ENCODE measurements at places on chromosomes 2 and 18.

DNA sequence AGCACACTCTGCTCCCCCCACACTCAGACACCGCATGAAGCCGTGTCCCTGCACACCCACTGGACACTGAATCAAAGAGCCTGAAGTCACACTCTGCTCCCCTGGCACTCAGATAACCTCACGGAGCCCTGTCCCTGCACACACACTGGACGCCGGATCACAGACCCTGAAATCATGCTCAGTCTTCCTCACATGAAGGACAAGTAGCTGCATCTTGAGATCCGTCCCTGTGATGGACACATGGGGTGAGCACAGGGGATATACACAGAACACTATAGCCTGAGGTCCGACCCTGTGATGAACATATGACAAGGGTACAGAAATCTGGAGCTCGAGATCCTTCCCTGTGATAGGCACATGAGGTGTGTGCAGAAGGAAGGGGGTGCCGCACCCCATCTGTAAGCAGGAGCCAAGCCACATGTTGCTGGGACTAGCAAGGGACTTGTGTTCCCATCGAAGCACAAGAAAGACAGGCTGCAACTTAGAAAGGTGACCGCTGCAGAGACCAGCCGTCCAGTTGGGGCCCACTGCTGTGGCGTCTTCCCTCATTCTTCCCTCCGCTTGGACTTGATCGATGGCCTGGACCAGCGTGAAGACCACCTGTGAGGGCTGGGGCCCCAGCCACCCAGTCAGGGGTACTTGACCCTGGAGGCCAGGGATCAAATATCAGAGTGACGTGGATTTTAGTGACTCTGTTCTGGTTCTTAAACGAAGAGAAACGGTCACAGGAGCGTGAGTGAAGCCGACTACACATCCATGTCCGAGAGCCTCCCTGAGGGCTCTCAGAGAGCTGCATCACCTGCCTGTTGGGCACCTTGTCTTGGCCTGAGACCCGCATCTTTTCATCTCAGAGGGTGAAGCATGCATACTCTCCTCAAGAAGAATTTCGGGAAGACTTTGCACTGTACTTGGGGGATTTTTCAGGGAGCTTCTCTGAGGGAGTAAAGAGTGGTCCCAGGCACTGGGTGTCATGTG lies 391.7 kb upstream of the SALL3 start:
- no peak for DNase-seq

GRCh38 chr18:62716619-62717168 lies 1.4 kb downstream of the PHLPP1 start:
- DNase-seq, result peak; percentile 91

DNA sequence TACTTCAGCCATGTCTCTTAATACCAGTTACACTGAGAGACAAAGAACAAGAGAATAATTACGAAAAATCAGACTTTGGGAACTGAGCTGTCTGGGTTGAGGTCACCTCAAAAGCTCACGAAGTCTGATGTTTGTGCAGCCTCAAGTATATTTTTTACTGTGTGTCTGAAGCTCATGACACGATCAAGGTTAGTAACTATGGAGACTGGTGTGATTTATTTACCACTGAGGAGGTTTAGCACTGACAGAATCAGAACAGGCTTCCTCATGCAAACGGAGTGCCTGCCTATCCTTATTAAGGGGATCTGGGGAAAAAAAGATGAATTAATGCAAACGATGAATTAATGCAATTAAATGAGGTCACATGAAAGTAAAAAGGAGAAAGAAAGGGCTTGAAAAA lies 61.1 kb upstream of the RAPH1 start:
- DNase-seq, result no peak

GRCh38 chr2:37982147-37982582 lies 57.1 kb downstream of the RMDN2 start:
- DNase-seq, result peak; percentile 94

DNA sequence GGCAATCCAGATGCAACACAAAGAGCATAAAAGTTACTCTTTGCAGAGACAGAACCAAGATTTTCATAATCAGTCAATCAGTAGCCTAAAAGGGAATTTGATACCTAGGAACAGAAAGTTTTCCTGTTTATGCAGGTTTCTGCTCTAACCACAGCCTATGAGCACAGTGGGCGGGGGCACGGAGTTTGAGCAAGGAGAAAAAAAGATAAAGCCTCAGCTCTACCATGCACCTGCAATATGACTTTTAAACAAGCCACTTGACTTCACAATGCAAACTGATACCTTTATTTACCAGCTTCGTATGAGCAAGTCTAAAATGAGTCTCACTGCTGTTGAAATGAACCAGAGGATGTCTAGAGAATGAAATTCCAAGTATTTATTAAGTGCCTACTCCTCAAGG lies 5.6 kb upstream of the LRATD1 start:
- no peak for DNase-seq

DNA sequence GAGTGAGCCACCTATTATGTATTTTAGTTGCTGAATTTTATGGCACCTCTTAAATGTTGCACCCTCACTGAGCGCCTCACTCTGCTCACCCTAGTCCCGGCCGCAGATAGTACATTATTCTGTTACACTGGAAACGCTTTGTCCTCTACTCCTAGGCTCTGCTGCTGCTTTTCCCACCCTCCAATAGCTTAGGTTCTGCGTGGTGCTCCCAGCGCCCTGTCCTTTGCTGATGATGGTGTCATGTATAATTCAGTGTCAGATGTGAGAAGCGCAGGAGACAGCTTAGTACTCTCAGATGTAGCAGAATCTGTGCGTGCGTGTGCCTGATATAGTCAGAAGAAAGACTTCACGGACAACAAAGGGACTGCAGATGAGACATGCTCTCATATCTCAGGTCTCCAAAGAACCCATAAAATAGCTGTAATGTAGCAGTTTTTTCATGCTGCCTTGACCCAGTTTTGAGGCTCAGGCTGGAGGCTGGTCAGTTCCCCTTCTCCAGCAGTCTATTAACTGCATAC lies 1.4 kb upstream of the REEP1 start:
- DNase-seq, result no peak

GRCh38 chr18:78422336-78422735 lies 557.3 kb upstream of the SALL3 start:
- DNase-seq, result no peak

DNA sequence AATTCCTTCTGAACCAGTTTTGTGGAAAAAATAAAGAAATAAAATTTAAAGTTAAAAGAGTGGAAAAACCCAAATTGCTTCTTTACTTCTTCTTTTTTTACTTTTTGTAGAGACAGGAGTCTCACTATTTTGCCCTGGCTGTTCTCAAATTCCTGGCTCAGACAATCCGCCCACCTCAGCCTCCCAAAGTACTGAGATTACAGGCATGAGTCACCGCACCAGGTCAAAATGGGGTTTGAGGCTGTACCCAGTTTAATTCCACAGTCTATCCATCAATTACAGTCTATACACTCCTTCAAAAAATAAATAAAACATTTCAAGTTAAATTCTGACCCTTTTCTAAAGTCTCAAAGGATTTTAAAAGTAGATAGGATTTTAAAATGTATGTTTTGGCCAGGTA lies 120.3 kb downstream of the FAM161A start:
- no peak for DNase-seq

GRCh38 chr2:50551868-50552267 lies 480.1 kb downstream of the NRXN1 start:
- no peak for DNase-seq

DNA sequence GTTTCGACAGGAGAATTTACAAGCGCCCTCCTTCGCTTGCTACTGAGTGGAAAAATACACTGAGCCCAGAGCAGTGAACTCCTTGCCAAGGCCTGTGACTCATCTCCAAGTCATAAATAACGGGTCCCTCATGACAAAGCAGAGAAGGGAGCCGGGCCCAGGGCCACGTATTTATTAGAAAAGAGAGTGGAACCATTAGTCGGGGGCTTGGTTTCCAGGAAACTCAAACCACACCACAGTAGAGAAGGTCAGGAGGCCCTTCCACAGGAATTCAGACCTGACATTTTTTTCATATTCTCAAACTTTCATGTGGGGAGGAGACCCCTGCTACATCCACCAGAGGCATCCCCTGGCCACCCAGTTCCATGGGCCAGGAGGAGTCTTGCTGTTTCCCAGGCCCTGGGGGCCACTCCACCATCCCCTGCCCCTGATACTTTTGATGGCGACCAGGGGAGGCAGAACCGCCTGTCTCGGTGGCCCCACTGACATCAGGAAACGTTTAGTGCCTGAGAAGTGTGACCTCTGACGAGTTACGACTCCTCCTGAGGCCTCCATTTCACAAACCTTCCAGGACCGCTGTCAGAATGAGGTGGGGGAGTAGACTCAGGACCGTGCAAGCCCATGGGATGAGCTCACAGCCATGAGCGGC lies 289.7 kb downstream of the DYSF start:
- DNase-seq, result peak; percentile 91

DNA sequence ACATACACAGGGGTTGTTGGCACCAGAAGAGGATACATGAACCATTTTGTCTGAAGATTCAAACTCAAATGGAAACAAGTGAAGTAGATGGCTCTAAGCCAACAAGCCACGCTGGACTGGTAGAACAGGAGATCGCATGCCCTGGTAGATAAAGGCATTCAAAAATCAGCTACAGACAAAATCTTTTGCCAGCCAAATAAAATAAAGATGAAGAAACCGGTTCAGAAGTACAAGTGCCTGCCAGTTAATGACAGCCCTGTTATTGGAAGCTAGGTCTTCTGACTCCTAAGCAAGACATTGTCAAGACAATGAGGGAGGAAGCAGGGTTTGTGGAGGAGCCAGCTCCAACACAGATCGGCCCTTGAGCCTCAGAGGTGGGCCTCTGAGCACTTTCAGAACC lies 52.3 kb downstream of the EHD3 start:
- no peak for DNase-seq

- DNase-seq, result no peak
Observed at GRCh38 chr2:217530392-217531090, 472.3 kb downstream of the TNS1 start.

DNA sequence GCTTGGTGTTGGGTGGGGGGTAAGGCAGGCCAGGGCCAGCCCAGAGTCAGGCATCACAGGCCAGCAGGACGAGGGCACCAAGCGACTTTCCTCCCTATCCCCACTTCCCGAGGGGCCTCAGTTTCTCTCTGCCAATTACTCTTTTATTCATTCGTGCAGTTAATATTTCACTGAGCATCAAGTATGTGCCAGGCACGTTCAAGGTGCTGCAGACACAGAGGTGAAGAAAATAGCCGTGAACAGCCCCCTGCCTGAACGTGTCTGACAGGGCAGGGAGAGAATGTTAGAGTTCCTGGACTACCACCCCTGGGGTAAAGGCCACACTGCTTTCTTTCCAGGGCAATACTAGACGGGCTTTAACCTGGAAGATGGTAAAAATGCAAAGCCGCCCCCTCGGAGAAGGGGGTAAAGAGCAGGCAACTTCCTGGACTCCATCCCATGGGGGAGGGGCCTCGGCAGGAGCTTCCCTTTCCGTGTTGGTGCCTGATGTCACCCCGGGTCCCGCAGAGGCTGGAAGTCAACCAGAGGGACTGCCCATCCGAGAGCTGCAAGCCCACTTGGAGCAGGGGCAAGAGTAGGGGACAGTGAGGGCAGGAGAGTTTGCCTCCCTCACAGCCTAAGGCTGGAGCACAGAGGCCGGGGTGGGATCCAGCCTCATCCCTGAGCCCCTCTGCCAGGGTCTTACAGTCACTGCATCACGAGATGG lies 47.1 kb downstream of the CENPO start:
- DNase-seq, result no peak

DNA sequence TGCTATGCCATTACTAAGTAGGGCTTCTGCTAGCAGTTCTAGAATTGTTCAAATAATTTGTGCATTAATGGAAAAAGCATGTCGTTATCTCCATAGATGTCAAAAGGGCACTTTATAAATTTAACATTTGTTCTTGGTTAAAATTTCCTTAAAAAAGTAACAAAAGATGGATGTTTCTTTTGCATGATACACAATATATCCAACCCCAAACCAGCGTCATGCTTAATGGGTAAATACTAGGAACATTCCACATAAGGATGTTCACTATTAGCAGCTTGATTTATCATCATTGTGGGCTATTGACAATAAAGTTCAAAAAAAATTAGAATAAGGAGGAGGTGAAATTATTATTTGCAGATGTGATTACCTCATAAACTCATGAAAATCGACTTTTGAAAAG lies 79.7 kb downstream of the GREB1L start:
- no peak for DNase-seq

DNA sequence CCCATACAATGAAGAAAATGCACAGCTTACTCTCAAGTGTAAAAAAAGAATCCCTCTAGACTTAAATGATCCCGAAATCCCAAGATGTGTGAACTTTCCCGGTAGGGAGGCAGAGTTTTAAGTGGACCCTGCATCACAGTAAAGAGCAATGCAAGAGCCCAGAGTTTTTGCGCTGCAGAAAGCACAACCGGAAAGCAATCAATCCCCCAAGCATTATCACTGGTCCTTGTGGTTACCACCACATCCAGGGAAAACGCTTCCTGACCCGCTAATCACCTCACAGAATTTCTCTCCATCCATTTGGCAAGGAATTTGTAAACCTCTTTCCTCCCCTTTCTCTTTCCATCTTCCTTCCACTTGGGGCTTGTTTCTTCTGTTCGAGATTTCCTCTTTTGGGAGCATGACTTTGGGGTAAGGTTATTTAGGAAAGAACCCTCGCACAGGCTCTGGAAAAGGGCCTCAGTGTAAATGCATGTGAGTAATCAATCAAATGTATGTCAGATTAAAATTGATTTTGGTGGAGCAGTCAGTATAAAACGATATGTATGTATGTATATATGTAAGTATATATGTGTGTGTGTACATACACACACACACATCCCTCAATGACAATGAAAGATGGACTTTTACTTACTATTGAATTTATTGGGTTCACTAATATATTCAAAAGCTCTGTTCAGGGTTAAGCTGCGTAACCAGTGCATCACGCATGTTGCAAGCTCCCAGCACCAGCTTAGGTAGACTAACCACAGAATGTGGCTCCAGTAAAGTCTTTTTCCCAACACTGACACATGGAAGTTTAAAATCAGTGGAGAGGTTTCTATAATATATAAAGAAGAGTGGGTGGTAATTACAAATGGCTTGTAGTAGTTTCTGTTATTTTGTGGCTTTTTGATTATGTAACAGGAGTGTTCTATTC lies 1.6 kb downstream of the PLCL1 start:
- DNase-seq, result no peak

GRCh38 chr18:46668135-46668534 lies 11.1 kb upstream of the LOXHD1 start:
- no peak for DNase-seq

GRCh38 chr2:62505109-62505749 lies 766 bp downstream of the TMEM17 start:
- DNase-seq, result no peak

DNA sequence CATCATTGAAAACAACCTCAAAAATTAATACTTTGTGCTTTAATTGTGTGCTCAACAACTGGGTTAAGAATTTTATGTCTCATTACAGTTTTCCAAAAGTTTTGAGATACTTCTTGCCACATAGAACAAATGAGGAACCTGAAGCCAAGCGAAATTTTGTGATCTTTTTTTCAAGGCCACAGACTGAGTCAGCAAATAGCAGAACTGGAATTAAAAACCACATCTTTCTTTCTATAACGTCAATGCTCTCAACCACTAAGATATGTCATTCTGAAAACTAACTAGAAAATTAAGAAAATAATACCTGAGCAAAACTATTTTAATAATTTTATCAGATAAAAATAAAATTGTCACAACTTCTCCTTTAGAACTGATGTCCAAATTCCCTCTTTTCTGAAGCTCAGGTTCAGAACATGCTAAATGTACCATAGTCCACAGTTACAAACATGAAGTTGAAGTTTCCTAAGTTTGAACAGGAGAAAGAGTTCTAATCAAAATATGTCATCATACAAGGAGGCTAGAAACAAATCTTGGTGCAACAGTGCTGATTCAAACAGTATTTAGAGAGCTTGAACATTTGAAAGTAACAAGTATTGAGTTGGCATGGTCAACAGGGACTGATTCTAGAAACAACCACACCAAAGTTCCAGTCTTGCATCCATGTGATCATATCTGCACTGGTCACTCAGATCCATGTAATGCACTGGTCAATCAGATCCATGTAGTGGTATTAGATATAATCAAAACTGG lies 27.6 kb upstream of the CALCRL start:
- no peak for DNase-seq
